ENCODE measurements at places on chromosomes 7 and 10.

DNA sequence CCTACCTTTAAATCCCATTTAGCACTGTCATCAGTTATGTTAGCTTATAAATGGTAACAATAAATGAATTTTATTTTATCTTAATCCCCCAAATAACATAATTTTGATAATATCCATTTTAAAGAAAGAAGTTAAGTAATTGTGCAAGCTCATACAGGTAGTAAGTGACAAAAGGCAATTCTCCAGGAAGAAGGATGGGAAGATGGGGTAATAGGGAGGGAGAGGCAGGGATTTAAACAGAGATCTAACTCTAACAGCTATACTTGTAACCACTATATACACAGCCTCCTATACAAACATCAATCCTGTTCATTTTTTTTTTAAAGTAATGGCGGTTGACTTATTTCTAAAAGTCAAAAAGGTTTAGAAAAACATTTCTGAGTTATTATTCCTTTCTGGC is 119.4 kb downstream of the SGMS1 start:
- DNase-seq, result no peak

- no peak for DNase-seq
Observed at GRCh38 chr10:3749600-3749999, 35.4 kb downstream of the KLF6 start.

- no peak for DNase-seq
Observed at GRCh38 chr7:34362621-34363020, 295.4 kb upstream of the NPSR1 start.

DNA sequence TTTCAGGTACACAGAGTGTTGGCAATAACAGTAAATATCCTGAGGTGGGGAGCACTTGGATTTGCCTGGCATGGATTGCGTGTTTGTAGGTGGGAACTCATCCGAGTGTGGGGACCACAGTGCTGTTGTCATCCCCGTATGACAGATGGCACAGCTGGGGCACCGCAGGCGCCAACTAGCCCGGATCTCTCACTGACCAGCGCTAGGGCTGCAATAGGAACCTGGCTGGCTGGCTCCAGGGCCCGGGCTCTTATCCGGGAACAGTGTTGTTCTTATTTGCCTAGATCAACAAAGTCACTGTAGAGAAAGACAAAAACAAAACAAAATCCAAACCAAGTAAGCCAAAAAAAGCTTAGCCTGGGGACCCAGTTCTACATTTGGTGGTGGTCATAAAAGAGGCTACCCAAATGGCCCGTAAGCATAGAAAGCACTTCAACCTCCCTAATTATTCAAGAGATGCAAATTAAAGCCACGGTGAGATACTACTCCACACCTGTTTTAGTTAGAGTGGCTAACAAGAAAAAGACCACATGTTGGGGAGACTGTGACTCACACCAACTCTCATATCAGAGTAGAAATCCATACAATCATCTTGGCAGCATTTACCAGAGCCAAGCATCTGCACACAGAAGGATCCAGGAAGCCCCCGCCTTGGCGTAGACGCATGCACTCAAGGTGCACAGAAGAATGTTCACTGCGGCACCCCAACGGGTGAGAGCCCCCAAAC is 27.2 kb upstream of the PFKFB3 start:
- no peak for DNase-seq

DNA sequence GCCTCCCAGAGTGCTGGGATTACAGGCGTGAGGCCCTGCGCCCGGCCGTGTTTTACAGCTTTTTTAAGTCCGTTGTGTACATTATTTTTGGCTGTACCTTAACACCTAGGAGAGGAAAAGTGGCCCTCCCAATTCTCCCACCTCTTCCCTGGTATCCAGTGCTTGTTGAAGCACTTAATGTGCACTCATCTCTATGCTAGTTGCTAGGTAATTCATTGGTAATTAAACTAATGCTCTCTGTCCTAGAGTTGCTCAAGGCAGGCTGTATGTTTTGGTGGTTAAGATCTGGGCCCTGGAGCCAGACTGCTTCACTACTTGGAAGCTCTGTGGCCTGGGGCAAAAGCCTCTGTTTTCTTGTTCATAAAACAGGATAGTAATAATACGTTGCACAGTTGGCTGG is 19.6 kb downstream of the AVPI1 start:
- no peak for DNase-seq

DNA sequence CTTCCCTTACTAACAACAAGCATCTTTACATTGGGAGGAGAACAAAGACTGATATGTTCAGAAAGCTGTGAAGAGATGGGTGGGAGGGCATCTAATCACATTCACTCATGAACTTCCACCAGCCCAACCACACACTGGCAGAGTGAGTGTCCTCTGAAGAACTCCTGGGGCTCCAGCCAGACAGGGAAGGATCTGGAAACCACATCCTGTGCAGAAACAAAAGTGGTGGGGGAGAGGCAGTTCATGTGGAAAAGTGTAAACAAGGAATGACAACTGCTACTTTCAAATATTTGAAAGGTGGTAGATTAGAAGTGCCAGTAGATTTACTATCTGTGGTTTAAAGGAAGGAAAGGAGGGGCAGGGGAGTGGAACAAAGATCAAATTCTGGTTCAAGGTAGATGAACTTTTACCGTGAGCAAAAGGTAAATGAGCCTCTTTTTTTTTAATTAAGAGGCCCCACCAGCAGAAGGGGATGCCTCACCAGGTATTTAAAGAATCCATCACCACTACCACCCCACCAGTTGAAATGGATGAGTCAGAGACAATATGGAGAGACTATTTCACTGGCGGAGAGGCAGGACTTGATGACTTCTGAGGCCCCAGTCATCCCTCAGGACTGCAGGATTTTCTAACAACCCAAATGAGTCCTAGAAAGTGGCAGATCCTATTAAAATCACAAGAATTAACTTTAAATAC is 34.5 kb downstream of the GOT1 start:
- no peak for DNase-seq

GRCh38 chr7:151152643-151153513 is 14.6 kb downstream of the GBX1 start:
- DNase-seq, result no peak

- DNase-seq, result no peak
Observed at GRCh38 chr7:148738737-148739535, 40.2 kb downstream of the CUL1 start.

- no peak for DNase-seq
Observed at GRCh38 chr7:39948375-39948955, 1.6 kb upstream of the CDK13 start.

GRCh38 chr10:14254368-14254767 is 76.4 kb downstream of the FRMD4A start:
- DNase-seq, result no peak

DNA sequence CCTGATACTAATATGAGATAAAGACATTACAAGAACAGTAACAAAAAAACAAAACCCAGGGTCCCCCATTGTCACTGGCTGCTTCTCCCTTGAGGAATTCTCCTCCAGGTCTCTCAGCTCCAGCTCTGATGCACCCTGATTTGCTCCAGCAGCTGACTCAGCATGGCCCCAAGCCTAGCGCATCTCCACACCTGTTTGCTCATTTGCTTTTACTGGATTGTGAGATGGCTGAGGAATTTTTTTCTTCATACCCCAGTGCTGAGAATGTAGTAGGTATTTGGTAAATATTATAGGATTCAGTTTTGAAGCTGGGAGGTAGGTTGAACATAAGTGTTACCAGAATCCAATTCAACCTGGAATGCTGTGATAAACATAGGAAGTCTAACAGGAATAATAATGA is 171.9 kb downstream of the PKD1L1 start:
- no peak for DNase-seq

DNA sequence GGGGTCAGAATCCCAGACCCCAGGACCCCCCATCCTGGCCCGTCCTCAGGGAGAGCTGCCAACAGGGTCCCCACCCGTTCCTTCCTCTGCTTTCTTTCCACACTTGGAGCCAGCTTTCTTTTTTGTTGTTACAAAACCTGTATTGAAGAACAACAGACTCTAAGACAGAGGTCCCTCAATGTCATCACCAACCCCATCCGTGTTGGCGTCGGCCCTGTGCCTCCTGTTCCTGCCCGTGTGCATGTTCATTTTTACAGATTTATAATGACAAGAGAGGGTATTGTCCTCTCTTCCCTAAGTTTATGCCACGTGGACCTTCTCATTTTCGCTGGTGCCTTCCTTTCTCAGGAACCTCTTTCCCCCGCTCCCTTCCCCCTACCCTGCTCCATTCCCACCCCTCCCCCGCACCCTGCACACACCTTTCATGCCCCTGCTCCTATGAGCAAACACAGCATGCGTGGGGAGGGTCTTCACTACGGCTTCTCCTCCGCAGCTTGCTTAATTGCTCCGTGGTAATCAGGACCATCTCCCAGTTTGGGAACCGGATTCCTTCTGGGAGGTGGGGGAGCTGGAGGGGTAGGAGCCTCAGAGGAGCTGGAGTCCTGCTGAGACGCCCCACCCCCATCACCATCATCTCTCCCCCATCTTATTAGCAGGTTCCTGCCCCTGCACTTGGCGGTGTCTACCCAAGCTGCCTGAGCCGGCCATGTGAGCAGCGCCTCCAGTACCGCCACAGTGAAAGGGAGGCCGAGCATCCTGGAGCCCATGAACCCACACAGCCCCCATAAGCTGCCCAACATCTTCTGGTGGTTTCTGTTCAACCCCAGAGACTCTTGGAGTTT is 88.0 kb upstream of the INSIG1 start:
- DNase-seq, result no peak

DNA sequence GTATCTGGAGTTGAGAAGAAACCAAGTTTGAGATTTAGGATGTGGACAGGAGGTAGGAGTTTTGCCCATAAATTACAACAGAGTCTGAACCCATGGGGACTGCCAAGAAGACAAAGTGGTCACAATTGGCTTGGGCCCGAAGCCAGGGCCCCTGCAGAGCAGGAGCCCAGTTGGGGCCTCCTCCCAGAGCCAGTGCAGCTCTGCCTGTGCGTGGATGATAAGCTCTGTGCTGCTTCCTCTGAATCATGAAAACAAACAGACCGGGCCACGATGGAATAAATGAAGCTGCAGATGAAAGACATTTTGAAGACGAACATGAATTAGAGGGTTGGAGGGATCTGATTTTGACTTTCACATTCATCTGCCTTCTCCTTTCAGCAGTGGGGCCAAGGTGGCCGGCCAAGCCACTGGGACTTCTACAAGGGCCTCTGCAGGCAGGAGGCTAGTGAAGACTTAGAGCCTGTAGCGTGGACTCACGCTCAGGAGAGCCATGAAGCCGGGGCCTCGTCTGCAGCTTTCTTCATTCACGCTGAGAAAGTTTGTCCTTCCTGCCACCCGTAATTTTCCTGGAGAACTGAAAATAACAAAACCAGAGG is 156.8 kb upstream of the LYZL1 start:
- no peak for DNase-seq

- DNase-seq, result peak; percentile 49
Observed at GRCh38 chr7:47405921-47406800, 175.8 kb downstream of the TNS3 start.

DNA sequence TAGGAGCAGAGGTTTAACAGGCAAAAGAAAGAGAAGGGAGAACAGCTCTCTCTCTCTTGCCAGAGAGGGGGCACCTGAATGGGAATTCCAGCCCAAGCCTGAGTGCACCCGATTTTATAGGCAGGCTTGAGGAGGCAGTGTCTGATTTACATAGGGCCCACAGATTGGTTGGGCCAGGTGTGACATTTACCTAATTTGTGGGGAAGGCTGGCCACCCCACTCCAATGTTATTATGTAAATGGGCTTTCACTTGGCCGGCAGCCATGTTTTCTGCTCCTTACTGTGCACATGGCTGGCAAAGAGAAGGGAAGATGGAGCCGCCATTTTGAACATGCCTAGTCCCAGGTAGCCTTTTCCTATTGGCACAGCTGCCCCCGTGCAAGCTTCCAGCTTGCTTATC is 735.5 kb upstream of the AUTS2 start:
- no peak for DNase-seq

- DNase-seq, result peak; percentile 63
Observed at GRCh38 chr7:114663502-114663901, 248.9 kb downstream of the FOXP2 start.

DNA sequence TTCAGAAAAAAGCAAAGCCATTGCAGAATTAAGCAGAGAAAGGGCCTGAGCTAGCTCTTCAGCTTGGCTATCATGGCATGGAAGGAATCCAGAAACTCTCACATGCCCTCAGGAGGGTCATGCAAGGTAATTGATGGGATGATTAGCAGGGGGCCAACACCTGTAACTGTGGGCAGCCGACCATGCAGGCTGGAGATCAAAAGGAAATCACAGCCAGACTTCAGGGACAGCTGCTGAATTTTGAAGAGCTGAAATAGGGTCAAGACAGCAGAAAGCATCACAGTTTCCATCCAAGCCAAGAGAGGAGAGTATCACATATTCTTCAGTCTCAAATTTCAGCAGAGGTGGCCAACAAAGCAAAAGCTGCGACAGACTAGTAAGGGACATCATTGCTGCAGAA is 239.6 kb upstream of the STEAP1 start:
- DNase-seq, result peak; percentile 78

GRCh38 chr7:155521743-155522398 is 24.5 kb downstream of the CNPY1 start:
- no peak for DNase-seq

DNA sequence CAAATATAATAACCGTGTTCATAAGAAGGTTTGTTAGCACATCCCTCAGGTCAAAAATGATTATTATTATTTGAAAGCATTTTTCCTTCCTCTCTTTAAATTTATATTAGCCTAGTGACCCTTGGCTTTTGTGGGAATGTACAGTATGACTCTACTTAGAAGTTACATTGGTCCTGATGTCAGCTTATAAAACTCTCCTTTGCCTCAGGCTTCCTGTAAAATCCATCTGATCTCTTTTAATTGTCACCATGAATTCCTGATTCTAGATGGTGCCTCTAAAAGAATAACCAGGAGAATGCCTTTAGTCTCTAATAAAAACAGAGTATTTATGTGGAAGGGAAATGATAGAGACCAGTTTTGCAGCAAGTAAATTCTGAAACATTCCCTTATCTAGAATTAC is 1134.4 kb downstream of the XPNPEP1 start:
- DNase-seq, result no peak

DNA sequence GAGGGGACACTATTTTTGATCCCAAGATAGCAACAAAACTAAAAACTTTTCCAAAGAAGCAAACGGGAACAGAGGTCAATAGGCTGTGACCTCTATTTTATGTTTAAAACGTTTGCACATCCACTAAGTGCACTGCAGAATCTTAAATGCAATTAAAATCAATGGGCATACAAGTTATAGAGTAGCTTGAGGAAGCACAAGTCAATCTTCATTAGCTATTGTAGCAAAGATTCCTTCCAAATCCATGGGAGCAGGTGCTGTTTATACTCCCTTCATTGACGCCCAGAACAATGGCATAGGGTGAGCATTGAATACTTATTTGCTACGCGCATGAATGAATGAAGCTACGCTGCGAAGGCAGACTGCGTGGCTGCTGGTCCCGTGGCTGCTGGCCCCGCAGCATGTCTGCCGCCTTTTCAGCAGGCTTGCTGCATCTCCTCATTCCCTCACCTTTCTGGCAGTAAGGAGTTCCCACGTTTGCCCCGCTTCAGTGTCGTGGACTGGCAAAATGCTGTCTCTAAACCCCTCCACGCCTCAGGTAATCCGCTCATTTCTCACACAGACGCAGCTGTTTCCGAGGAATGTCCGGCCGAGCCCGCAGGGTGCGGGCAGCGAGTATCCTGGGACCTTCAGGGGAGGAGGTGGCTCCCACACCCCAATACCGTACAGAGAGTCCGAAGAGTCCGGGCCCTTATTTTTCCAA is 754 bp upstream of the PHYHIPL start:
- DNase-seq, result peak; percentile 47

All from NCI-H524 (cell line).